ENCODE measurements at places on chromosomes 16 and 17.
A peak's percentile ranks its signal among the peaks of the same experiment; 100 is the strongest.

DNA sequence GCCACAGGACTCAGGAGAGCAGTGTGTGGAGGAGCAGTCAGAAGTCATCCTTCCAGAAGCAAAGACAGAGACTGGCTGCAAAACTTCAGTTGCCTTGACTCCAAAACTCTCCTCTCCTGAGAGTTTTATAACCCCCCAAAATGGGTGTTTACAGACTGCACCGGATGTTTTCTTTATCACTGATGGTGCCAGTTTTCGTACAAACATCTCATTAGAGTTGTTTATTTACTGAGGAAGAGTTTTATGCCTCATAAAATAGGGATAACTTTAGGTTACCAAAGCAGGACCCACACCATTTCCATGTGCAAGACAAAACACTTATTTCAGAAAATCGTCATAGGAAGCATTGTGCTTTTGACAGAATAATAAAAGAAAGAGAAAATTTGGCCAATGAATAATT lies at the start of gene KRT40:
KRT40 (minus strand) TSS at position 101 of the 400 bp plus-strand sequence; CDS start at position 48, 53 bp downstream.
- no peak for DNase-seq

DNA sequence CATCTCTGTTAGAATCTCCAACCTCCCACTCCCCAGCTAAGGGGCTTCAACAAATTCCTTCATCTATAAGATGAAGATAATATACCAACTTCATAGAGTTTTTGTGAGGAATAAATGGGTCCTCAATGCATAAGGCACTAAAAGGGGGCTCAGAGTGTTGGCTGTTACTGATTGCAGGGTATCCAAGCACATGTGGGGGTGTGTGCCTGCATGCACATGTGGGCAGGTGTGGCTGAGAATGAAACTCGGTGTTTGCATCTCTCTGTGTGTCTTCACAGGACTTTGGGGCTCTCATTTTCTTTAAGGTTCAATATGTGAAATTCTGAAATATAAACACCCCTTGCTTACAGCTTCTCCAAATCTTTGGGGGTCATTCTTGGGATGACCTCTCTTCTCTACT lies 4.1 kb upstream of the PPP1R9B start:
- DNase-seq: no peak

DNA sequence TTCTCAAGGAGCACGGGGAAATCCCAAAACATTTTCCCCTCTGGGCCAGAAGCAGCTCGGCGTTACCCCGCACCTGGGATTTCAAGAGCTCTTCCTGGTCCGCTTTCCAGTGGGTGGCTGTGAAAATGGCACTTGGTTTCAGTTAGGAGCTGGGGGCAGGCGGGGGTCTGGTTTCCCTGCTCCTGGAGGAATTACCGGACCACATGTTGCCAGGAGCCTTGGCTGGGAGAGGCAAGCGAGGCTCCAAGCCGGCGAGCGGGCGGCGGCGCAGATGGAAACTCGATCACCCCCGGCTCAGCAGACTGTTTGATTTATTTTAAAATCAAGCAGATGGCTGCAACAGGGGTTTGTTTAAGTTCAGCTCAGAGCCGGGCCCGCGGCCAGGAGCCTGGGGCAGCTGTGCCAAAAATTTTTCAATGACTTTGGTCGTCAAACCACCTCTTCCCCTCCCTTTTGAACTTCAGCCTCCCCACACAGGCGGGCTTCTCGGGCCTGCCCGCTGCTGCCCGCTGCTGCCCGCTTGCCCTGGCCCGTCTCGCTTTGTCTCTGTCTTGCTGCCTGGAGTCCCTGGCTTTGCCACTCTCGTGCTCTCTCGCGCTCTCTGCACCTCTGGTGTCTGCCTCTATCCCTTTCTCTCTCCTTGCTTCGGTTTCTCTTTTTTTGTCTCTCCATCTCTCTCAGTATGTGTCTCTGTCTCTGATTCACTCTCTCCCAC lies 108.0 kb upstream of the CIBAR2 start:
- no peak for DNase-seq

DNA sequence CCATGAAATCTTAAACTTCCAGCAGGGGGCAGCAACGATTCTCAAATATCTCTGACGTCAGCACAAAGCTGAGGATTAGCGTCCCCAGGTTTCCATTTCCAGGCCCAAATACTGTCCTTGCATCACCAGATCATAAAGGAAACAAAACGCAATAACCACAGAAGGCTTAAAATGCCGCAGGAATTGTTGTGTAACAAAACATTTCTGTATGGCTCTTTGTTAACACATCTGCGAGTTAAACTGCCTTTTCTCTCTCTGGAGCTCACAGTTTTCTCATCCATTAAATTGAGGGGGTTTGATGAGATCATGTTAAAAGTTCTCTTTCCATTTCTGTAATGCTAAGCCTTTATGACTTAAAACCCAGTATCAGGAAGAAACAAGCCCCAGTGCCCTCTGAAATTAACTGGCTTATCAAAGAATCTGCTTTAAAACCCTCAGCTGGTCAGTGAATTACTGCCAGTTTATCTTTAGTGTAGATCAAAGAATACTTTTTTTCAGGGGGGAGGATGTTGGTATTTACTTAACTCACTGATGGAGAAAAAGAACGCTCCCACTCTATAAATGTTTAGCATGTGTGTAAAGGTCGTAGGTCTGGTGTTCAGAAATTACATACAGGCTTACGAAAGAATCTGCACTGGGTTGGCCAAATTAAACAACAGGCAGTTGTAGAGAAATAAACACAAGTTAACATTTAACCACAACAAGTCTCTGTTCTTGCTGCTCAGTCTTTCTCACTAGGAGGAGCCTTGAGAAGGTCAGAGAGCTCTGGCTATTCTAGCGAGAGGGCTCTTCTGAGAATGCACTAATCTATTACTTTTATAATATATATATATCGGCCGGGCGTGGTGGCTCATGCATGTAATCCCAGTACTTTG lies 10.6 kb upstream of the TERF2 start:
- DNase-seq: peak; percentile 57

GRCh38 chr17:2218426-2218825 lies 85.2 kb downstream of the SMG6 start:
- no peak for DNase-seq

GRCh38 chr17:6244253-6244652 lies 174.1 kb downstream of the WSCD1 start:
- no peak for DNase-seq

DNA sequence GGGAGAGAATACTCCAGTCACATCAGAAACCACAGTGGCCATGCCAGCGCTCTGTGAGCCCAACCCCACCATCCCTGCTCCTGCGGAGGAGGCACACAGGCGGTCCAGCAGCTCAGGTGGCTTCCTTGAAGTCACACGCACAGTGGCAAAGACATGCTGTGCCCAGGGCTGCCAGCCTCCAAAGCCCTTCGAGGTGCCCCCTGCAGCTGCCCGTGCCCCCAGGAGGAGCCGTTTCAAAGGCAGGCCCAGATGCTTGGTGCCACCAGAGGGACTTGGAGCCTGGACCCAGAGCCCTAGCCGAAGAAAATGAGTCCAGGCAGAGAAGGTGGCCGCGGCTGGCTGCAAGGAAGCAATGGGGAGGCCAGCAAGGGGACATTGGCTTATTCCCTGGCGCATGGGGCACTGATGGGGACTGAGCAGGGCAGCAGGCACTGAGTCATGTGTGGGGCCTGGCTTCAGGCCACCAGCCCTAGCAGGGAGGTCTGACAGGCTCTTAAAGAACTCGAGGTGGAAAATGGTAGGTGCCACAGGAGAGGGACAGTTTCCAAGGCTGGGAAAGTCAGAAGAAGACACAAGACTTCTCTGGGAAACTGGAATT lies 17.2 kb upstream of the CACNG1 start:
- DNase-seq: no peak

GRCh38 chr17:83082424-83082823 lies 3.0 kb downstream of the METRNL start:
- DNase-seq: no peak

DNA sequence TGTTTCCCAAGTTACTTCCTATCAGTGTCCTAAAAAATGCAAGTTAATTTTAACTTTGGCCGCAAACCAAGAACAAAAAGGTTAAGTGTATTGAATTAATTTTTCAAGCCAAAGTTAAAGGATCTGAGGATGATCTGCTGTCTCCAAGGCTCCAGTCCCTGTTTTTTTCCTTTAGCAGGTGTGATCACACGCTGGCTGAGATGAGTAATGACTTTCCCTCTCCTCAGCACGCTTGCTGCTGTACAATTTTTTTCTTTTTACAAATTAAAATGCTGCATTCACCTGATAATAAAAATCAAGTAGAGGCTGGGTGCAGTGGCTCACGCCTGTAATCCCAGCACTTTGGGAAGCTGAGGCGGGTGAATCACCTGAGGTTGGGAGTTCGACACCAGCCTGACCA lies 3.9 kb upstream of the TNFSF12 start:
- no peak for DNase-seq

- DNase-seq: no peak
Measured at GRCh38 chr17:77616254-77616731, 342.2 kb upstream of the TNRC6C start.

GRCh38 chr16:17382949-17383863 lies 87.6 kb downstream of the XYLT1 start:
- no peak for DNase-seq

DNA sequence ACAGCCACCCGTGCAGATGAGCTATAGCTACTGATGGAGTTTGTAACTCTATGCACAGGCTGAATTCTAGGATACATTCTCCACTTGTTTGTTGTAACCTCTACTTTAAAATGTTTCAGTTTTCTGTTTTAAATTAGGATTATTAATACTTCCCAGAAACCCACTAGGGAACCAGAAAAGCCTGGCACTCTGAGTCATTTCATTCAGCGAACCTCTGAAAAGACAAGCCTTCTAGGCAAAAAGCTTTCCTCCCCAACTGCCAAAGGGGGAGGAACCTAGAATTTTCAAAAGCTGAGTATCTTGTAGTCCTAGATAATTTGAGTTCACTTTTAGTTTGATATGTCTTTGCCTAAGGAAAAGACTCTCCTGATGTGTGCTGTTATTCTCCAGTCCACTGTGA lies 43.2 kb downstream of the GOSR1 start:
- DNase-seq: no peak

DNA sequence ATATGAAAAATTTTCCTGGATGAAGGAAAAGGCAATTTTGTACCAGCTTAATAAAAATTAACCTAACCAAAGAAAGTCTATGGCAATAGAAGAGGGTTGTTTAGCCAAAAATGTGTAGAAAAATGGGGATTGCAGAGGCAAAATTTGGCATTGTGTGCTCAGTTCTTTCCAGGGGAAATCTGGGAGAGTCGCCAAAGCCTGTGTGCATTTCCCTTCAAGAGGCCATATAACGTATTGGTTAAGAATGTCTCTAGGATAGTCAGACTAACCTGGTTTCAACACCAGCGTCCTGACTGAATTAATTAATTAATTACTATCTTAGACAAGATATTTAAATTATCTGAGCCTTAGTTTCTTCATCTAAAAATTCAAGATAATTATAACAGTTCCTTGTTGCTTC lies 44.8 kb upstream of the HLF start:
- no peak for DNase-seq

DNA sequence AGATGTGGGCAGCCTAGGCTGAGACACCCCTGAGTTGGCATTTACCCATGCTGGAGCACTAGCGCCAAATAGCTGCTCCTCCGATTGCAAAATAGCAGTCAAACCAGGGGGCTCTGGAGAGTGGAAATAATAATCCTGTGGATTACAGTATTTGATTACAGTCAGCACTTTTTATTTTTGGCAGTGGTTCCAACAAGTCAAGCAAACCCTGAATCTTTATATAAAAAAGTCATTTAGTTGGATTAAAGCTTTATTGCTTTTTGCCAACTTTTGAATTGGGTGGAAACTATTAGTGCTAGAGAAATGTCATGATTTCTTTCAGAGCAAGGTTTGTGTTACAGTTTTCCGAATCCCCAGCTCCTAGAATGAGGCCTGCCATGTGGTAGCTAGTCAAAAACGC lies 99.3 kb upstream of the FAM20A start:
- DNase-seq: no peak

DNA sequence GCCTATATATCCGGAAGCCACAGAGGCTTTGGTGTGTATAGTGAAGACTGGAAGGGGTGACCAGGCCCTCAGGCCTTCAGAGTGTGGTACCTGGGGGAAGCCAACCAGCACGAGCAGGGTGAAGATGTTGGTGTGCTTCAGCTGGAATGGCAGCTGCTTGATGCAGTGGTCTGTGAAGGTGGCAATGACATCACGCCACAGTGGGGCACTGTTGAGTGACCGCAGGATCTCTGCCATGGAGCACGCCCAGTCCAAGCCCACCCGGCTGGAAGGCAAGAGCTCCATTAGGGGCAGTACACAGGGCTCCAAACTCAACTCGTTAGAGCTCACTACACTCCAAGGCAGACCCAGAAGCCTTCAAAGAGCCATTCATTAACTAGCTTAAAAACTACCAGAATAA lies 68.5 kb upstream of the ATP2A3 start:
- no peak for DNase-seq

GRCh38 chr17:66928949-66929348 lies 35.6 kb upstream of the CACNG4 start:
- DNase-seq: no peak

DNA sequence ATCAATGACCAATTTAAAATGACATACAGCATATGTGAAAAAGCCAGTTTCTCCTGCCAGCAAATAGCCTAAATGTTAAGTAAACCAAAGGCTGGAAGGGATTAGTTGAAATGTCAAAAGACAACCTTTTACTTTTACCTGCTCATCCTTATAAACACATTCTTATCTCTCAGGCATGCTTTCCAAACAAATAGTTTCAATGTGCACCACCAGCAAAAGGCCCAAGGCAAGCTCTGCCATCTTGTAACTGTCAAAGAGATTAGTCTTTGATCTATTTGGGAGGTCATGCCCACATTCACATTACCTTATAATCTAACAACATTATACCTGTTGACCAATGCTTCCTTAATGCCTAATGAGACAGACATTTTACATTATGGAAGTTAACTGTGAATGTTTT lies 132.2 kb upstream of the NACA2 start:
- no peak for DNase-seq

DNA sequence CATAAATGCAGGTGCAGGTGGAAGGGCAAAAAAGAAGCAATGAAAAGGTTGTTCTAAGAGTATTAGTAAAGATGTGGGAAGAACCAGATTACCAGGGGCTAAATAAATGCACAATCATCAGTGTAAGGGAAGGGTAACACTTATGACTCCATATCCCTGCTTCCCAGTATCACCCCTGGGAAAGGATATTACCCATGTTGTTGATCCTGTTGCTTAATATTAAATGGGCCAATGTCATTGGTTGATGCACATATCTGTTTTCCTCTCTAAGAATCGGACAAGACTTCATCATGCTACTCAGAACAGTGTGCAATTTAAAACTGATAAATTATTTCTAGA lies 34.7 kb upstream of the ABCA6 start:
- DNase-seq: no peak

GRCh38 chr16:84038469-84038868 lies 4.1 kb downstream of the SLC38A8 start:
- no peak for DNase-seq

- no peak for DNase-seq
Measured at GRCh38 chr17:4043862-4044261, 79.6 kb upstream of the ATP2A3 start.

GRCh38 chr17:58121925-58122324 lies 26.3 kb upstream of the OR4D1 start:
- peak; percentile 34 for DNase-seq
